GM03348 (cell line): ENCODE measurements at places on chromosomes 7 and 10.

GRCh38 chr7:104895522-104896236, 118.3 kb upstream of the KMT2E start:
- DNase-seq: no peak

DNA sequence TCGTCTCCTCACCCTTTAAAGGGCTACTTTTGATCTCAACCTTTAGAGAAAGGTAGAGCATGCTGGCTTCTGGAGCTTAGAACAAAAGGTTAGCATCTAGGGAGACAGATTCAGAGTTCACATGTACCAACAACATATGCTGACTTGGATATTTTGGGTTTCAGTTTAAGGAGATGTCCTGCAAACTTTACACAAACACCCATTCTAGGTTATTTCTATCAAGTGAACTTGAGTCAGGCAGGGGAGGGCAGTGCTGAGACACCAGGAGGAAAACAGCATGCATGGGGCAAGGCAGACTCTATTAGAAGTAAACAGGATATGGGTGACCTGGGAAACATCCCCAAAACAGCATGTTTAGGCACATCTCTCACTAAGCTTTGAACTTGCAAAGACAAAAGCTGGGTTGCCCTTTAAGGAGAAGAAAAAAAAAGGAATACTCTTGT, 43.8 kb downstream of the ARL4A start:
- DNase-seq: peak; percentile 22

DNA sequence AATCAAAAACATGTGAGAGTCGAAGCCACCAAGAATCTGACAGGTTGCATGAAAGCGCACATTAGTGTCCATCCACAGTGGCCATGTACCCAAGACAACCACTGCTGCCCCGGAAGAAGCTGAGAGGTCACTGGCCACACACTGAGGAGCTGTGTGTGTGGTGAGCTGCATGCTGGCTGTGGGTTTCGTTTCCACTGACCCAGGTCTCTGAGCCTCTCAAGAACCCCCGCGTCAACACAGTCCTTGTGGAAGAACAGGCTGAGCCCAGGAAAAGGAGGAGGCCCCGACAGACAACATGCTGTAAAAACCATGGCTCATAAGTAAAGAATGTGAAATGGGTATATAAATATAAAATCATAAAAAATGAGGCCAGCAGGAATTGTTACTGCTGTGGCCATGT, 8.2 kb downstream of the VIPR2 start:
- DNase-seq: no peak

DNA sequence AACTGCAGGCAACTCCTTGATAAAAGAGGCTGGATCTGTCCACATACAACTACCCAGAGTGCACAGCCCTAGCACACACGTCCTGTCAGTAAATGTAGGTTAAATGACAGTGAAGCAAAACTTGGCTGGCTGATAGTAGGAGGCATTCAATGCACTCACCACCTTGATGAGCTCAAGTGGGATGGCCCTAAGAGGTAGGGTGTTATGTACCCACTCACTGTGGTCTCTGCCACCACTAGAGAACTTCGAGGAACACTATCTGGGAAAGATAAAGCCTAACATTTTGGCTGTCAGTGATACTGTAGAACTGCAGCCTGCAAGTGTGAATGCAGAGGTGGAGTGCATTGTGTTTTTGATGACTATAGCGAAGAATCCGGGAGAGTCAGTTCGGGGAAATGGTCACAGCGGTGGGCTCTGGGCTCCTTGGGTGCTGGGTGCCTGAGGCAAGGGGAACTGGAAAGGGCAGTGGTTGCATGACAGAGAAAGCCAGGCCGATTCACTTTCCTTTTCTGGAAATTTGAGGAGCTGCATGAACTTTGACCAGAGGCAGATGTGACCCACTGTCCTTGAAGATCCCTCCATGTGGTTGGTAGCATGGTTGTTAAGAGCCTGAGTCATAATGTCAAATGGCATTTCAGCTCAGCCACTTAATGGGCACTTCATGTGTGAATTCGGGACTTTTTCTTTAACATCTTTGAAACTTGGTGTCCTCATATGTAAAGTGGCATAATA, 93.1 kb upstream of the ZPBP start:
- no peak for DNase-seq

GRCh38 chr7:150736864-150737263, 354 bp upstream of the GIMAP5 start:
- no peak for DNase-seq

DNA sequence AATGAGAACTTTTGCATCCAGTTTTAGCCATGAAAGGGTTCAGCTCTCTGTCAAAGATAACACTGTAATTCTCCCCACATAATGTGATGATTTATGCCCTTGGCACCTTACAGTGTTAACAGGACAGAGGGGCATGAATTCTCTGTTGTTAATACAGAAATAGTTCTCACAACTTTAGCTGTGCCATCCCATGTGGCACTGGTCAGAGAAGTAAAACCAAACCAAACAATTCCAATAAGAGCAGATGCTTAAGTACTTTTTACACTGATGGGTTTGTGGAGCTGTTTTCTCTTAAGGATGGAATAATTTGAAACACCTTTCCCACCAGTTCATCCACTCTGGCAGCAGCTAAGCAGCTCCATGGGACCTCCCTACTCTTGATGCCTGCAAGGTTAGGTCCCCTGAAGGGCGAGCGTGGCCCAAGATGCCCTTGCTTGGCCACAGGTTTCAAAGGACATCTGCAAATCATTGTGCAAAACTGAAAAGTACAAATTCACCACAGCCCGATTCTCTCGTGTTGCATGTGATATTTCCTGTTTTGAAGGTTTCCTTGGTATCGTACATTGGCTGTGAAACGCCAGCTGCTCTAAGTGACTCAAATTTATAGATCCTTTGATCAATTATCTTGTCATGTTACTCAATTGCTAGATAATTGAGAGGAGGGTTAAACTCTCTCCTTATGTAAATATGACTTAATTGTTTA, 82.5 kb upstream of the CREB5 start:
- DNase-seq: no peak

GRCh38 chr10:94211169-94211510, 151.6 kb downstream of the NOC3L start:
- DNase-seq: no peak

DNA sequence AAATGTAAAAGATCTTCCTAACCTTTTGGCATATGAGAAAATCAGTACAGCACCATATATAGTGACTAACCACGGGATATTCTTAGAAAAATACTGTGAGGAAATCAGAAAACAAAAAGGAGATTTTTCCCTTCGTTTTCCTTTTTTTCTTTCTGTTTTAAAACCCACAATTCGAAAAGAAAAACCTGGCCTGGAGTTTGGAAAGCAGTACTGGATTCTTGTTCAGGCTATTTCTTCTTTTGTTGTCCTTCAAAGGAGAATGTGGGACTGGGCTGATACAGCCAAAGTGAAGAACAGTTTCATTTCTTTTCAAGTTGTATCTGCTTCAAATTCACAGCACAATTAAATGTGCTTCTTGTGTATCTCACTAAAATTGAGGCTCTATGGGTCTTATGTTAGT, 156.8 kb upstream of the PHYHIPL start:
- DNase-seq: peak; percentile 6

DNA sequence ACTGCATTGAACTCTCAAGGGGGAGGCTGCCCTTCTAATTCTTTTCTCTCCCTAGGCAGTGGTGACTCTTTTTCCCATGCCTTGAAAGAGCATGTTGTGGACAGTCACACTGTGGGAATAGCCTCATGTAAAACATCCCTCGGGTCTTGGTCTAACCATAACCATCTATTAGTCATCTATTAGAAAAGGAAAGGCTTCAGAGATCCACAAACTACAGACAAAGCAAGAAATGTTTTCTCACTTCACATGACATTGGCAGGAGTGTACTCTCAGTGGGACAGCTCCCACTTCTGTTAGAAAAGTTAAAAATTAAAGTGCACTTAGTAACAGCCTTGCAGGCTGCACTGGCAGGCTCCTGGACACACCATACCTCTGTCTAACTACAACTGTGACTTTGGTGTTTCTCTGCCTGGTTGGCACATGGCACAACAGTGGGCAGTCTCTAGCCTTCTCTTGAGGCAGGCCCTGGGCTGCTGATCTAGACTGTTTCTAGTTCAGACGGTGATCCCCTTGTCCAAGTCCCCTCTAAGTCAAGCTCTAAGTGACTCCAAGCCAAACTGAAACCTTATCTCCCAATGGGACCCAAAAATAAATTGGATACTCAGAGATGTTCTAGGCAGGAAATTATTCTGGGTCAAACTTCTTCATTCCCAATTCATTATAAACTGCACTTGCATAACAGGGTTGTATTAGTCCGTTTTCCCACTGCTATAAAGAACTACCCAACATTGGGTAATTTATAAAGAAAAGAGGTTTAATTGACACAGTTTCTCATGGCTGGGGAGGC, 57.9 kb upstream of the ITGB1 start:
- peak; percentile 32 for DNase-seq

DNA sequence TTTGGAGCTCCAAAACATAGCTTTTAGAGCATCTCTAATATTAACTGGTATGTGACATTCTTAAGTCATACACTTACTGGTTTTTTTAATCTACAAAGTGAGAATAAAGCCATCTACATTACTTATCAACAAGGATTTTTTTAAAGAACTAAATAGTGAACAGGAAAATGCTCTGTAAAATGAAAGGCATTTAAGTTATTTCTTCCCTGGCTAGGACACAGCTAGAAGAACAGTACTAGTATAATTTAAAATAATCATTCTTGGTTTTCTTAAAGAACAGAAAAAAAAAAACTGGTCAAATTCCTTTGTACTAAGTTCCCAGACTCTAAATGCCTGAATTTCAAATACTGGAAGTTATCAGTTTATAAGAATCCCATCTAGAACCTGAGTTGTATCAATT, 139.5 kb downstream of the SRPK2 start:
- DNase-seq: peak; percentile 12

GRCh38 chr10:44030132-44030531, 354.8 kb downstream of the CXCL12 start:
- DNase-seq: no peak

DNA sequence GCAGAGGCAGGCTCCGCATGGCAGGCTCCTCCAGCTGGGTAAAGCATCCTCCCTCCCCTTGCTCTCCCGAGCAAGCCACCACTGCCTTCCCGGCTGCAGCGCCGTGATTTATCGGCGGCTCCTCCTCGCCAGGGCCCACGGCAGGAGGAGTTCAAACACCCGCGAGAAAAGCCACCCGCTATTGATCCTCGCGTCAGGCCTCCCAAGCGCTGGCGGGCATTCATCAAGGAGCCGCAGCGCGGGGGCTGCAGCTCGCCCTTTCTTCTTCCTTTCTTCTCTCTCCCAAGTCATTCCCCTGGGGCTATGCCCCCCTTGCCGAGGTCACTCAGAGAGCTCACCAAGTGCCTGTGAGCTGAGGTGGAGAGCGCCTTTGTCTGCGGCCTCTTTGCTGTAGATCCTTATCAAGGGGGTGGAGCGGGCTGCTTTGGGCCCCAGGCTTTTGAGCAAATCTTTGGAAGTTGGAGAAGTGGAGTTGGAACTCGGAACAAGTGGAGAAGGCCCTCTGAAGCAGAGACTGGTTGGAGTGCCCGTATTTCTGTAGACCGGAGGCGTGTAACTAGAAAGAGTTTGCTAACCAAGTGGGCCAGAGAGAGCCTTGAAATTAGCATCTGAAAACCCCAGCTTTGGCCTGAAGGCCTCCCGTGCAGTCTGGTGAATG, 107.2 kb upstream of the PPIF start:
- no peak for DNase-seq

DNA sequence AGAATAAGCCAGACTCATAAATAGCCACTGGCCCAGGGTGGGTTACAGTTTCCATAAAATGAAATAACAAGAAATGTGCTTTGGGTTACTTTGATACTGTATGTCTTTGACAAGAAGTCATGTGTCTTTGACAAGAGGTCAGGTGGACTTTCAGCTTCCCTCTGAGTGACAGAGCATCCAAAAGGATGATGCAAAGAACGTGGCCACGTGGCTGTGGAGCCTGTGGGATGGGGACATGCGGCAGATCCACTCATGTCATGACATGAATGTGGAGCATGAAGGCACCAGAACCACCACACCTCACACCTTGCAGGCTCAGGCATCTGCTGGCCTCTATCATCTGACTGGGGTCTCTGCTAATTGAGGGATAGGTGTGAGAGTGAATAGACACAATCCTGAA, 37.1 kb upstream of the CUX1 start:
- DNase-seq: no peak

- DNase-seq: no peak
Observed at GRCh38 chr7:20112696-20113095, 104.5 kb downstream of the MACC1 start.

- peak; percentile 45 for DNase-seq
Observed at GRCh38 chr10:9342885-9343570, 1288.5 kb downstream of the GATA3 start.

- DNase-seq: no peak
Observed at GRCh38 chr7:28980451-28981160, 22.5 kb upstream of the TRIL start.

GRCh38 chr10:118508863-118509262, 86.6 kb downstream of the PRLHR start:
- DNase-seq: no peak

GRCh38 chr7:137687556-137688265, 159.1 kb downstream of the DGKI start:
- peak; percentile 54 for DNase-seq

DNA sequence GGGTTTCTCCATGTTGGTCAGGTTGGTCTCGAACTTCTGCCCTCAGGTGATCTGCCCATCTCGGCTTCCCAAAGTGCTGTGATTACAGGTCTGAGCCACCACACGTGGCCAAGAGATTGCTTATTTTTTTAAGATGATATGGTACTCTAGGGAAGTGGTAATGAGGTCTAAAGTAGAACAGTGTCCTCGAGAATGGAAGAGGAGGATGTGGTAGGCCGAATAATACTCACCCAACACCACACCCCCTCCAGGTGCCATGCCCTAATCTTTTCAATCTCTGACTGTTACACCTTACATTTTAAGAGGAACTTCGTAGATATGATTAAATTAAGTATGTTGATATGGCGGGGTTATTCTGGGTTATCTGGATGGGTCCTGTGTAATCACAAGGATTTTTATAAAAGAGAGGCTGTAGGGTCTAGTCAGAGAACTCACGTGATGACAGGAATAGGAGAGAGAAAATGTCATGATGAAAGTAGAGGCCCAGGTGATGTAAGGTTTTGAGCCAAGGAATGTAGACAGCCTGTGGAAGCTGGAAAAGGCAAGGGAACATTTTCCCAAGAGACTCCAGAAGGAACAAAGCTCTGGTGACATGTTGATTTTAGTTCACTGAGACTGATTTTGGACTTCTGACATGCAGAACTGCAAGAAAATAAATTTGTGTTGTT, 29.5 kb downstream of the CDK13 start:
- DNase-seq: no peak

DNA sequence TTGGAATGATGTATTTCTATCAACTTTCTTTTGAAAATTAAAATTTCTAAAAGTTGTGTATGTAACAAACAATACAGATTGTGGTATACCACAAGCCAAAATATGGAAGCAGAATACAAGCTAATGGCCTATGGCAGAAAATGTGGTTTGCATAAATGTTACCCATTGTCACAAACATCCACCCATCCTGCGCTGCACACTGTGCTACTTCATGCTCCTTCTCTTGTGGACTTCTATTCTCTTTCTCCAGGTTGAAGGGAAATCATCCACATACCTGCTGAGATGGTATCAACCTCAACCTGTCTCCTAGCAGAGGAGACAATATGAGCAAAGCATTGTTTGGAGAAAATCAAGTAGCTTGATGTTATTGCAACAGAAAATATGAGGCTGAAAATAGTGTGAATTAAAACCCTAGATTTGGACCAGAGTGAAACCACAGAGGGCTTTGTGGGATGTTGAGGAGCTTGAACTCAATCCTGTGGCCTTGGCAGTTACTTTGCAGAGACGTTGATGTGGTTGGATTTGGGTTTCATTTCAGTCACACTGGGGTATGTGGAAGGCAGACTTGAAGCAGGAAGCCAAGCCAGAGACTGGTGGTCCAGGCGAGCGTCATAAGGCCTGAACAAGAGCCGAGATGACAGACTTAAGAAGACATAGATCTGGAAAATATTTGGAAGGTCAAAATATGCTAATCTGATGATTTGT, 63.8 kb downstream of the ICA1 start:
- no peak for DNase-seq
